Fibroblast of skin of right quadriceps (primary cell): ENCODE measurements at places on chromosomes 7 and 10.

DNA sequence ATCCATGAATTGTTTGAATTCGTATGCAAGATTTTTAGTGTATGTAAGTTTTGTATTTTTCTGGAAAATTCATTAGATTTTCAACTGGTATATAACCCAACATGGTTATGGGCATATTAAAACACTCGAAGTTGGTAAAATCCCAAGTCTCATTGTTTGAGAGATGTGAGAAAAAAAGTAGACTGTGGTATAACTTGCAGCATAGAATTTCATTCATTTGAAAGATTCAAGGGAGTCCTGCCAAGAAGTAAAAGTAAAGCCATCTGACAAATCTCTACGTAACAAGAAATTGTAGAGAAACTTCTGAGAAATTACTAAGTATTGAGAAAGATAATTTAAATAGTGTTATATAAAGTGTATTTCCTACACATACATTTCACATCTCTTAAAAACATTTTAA is 40.2 kb downstream of the SEMA3E start:
- DNase-seq, result peak; percentile 32

GRCh38 chr7:22008087-22008486 is 62.4 kb upstream of the CDCA7L start:
- no peak for DNase-seq

GRCh38 chr7:114691605-114692004 is 230.3 kb upstream of the MDFIC start:
- DNase-seq, result no peak

GRCh38 chr10:6494936-6495592 is 85.0 kb downstream of the PRKCQ start:
- no peak for DNase-seq

DNA sequence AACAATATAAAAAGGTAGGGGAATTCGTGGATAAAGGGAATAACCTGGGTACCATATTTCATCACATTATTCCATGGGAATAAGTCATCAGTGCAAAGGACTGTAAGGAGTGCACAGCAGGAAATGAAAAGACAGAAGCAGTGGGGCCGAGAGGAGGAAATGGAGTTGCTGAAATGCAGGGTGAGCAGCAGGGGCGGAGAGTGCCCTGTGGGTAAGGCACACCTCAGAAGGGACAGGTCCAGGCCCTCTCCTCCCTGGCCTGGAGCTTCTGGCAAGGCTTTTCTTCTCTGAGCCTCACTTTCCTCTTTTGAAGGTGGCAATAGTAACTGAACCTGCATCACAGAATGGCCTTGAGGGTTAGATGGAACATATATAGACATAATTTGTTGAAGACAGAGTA is 26.2 kb downstream of the IKZF1 start:
- no peak for DNase-seq

- no peak for DNase-seq
Measured at GRCh38 chr7:136138991-136139390, 161.8 kb upstream of the MTPN start.

GRCh38 chr10:44966129-44966815 is 6.7 kb downstream of the RASSF4 start:
- no peak for DNase-seq
